Fibroblast of skin of abdomen (primary cell): ENCODE measurements at places on chromosomes 12 and 14.

GRCh38 chr12:8563356-8563755, 22.7 kb upstream of the CLEC4E start:
- no peak for DNase-seq

GRCh38 chr12:14560904-14561574, 6.6 kb downstream of the PLBD1 start:
- no peak for DNase-seq

GRCh38 chr12:102009796-102010195, 52.0 kb downstream of the WASHC3 start:
- DNase-seq, result no peak

DNA sequence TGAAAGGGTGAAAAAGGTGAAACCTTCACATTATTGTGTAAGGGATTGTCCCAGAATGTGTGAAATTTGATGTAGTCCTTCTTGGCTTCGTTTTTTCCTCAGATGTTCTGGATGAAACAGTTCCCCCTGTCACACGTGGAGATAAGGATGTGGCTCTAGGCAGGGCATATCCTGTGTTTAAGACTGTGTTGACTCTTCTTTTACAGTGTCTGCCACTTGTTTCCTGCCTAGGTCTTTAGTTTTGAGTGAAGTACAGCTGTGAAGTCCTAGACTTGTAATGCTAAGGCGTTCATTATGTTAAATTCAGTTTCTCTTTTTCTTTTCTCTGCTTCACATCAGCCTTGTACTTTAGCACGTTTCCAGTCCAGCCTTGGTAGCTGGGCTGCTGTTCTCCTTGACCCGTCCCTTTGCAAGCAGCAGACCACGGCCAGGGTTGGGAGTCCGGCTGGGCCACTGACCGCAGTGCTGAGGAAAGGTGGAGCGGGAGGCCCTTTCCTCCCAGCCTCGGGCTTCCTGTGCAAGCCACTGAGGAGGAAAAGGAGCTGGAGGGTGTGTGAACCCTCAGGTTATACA, 59.1 kb downstream of the RASSF3 start:
- DNase-seq, result no peak

DNA sequence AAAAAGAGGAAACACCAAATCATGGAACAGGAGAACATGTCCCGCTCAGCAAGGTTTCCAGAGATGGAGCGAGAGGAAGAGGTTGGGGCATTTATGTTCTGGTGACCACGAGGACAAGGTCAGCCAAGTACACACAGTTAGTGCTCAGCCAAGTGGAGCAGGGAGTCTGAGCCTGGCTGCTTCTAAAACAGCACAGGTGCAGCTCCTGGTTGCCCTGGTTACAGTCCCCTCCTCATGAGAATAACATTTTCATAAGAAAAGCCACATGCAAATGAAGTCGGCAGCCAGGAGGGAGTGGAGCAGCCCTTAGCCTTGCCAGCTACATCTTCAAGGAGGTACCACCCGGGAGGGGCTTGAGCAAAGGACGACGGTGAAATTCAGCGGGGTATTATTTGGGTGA, 81.8 kb downstream of the NOS1 start:
- DNase-seq, result no peak

- DNase-seq, result no peak
Observed at GRCh38 chr14:91302391-91302790, 57.9 kb upstream of the GPR68 start.

- no peak for DNase-seq
Observed at GRCh38 chr12:31215518-31216232, 110.3 kb downstream of the SINHCAF start.

DNA sequence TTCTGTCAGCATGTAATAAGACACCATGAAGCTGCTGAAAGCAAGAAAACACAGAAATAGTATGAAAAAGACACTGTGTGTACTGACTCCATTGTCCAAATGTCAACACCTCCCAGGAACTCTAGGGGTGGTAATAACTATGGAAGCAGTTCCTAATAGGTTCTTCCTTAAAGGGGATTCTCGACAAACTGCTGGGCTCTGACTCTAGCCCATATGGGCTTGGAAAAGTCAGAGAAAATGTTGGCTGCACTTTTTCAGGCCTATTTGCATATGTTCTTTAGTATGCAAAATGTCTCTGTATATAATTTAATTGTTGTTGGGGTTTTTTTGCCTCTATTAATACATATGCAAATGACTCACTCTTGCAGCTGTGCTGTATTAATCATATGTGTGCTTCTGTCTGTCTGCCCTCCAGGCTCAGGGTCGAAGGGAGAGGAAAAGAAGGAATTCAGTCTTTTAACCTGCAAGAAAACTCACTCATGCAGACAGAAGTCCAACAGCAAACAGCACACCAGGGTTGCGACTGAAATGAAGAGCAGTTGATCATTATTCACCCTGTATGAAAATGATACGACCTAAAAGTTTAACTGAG, 317.6 kb downstream of the SOX5 start:
- no peak for DNase-seq

DNA sequence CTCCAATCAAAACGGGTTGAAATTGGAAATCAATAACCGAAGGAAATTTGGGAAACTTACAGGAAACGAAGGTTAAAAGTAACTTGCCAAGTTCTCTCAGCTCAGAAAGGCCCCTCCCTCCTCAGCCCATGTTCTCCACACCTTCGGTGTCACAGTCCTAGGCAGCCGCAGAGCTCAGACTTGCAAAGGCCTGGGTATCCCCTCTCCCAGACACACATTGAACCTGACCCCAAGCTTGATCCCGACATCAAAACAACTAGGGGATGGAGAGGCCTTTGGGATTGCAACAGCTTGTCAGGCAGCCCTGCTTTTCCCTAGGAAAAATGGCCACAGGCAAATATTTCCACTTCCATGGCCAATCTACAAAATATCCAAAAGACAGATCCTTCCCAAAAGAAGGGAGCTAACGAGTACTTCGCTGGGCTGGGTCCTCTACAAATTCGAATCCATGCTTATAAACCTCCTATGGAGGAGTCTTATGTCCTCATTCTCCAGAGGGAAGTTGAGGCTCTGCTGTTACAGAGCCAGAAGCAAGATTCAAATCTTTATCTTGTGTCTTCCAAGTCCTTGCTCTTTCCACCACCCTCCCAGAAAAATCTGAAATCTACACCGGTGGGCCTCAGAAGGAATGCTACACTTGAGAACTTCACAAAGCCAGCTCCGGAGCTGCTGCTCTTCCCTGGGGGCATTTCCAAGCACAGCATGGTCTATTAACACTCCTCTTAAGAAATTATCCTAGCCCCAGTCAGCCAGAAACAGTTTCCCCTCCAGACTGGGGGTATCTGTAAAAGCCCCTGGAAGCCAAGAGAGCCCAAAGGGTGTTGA, 35.7 kb upstream of the PNMA1 start:
- no peak for DNase-seq

GRCh38 chr12:193261-193660, 20.7 kb downstream of the SLC6A12 start:
- DNase-seq, result no peak

DNA sequence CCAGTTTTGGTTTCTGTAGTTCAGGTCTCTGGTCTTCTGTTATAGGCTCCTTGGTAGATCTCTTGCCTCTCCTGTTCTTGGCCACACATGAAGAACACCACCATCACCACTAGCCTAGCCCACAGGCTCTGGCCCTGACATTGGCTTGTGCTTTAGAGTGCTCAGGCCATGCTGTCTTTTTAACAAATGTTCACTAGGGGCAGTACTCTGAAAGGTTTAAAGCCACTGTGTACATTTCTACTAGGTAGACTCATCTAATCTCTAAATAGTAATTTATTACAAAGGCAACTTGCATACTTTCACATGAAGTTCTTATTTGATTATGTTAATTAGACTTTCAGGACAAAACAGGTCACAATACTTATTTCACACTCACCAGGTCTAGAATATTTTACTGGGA, 38.3 kb downstream of the PDE6H start:
- DNase-seq, result no peak

GRCh38 chr14:100187247-100187833, 27.9 kb upstream of the DEGS2 start:
- no peak for DNase-seq

DNA sequence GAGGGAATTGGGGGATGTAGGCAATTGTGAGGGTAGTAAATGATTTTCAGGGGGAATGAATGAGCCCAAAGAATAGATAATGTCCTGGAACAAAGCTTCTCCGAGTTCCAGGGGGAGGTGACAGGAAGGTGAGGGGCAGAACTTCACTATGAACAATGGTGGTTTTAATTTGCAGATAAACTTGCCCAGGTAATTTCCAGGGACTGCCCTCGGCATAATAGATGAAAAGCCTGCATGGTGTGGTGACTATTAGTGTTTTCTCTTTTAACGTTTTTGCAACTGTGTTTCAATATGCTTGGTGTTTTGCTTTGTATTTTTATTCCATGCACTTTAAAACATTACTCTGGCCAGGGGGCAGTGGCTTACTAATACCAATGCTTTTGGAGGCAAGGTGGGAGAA, 325.2 kb upstream of the RGS6 start:
- no peak for DNase-seq

DNA sequence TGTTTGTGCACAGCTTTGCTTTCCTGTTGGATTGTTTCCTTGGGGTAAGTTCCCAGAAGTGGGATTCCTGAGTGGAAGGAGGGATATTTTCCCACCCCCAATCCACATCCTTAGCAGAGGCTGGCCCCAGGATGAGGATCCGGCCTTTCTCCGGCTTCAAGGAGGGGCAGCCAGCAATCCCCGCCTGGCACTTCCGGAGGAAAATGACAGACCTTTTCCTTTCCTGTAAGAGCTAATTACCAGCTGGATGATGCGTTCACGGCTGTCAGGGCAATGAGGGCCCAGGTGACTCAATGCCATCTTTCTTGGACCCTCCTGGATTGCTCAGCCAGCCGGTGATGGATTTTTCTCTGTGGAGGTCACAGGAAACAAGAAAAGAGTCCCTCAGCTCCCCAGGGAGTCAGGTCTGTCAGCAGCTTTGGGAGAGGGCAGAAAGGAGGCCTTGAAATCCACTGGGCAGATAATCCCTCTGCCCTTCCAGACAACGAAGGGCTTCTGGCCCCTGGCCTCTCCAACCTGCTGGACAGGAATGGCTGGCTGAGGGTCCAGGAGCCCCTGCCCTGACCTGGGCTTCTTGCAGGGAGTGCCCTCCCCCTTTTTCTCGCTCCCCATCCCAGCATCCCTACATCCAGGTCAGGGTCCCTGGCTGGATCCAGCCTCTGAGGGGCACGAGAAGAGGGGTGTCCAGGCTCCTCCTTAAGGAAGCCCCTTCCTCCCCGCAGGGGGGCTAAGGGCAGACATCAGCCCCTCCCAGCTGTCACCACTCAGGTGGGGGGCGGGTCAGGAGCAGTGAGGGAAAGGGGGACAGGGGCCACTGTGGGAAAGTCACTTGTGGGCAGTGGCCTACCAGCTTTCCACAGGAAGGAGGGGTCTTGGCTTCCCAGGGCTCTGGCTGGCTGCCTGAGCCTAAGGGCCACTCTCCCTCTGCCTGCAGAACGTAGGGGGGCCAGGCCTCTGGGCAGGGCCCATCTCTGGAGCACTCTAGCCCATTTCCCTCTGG, 16.1 kb upstream of the CCDC85C start:
- peak; percentile 53 for DNase-seq

DNA sequence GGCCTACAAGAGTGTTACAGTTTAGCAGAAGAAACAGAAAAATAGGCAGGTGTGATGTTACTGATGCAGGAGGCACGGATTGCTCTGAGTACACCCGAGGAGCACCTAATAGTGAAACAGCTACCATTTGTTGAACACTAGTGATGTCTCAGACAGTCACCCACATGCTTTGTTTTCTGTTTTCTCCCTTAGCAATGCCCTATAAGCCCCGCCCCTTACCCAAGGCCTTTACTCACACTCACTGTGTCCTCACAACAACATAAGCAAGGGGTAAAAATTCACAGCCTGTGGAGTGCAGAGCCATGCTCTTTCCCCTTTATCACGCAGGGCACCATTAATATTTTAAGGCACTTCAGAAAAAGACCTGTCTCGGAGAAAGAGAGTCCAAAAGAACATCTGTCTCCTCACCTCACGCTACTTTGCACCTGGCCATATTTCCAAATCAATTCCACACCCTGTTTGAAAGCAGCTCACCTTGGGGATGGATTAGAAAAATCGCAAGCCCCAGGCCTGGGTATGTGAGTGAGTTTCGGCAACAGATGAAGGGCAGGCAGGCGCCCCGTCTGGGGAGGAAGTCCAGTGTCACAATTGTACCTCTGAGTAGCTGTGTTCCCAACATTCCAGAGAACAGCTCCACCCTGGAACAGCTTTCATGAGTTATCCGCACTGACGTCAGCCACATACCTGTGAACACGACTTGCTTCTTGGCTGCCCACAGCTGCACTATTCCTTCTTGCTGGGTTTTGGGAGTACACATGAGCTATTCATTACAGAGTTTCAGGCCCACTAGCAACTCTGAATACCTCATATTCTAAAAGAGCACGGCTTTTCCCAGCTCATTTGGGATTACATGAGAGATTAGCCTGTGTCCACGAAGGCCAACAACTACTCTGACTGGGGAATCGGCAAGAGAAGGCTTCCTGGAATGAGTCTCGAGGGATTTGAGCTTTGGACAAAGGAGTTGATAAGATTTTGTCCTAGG, 26.0 kb downstream of the MAPK1IP1L start:
- DNase-seq, result peak; percentile 64

- no peak for DNase-seq
Observed at GRCh38 chr12:23217667-23218066, 592.7 kb downstream of the ETNK1 start.

DNA sequence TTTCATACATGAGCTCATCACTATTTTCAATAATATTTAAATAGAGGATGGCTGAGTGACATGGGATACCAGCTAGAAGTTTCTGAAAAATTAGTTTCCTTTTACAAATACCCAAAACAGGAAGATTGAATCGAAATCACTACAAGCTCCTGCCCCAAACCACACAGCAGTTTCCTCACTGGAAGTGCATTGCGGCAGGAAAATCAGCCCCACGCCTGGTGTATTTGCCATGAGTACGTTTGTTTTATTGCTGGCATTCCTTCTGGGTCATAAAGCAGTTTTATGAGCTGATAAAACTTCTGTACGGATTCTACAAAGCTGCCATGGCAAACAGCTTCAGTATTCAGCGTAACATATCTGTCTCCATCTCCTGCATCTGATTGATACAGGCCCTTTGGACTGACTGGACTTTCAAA, 23.7 kb downstream of the CDC42BPB start:
- DNase-seq, result no peak

DNA sequence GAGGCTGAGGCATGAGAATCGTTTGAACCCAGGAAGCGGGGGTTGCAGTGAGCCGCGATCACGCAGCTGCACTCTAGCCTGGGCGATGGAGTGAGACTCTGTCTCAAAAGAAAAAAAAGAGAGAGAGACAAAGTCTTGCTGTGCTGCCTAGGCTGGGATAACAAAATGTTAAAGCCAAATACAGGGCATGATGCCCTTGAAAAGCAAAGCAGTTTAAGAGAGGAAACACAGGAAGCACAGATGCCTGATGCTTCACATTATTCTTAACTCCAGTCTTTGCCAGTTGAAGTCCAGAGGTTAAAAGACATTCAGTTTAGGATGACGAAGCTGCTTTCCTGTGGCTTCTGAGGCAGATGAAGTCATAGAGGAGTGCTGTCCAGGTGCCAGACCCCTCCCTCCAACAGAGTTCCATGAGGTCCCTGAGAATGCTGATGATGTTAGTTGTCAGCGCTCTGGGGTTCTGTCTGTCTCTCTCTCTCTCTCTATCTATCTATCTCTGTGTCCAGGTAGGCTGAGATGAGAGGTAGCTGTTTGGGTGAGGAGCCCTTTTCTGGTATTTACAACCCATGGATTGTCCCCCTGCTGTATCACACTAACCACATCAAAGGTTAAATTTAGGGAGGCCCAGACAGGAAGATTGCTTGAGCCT, 4.9 kb upstream of the MRPL52 start:
- peak; percentile 95 for DNase-seq
